ENCODE measurements at places on chromosomes 16 and 17.

DNA sequence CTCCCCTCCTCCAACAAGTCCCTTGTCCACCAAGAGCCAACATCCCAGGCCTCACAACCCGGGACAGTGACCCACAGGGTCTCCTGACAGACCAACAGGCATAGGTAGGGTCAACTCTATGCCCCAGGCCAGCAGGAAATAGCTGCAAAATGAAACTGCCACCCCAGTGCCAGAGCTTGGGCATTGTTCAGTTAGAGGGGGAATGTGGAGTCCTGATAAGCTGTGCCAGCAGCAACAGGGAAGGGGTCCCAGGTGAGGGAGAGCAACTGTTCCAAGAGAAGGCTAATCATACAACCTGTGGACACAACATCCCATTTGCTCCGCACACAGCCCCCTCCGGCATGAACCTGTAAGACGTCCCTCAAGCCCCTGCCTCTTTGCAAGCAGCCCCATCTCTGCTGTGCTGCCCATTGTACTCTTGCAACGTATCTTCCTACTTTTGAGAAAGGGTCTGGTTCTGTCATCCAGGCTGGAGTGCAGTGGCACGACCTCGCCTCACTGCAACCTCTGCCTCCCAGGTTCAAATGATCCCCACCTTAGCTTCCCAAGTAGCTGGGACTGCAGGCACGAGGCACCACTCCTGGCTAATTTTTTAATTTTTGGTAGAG is 17.2 kb downstream of the CTRB2 start:
- no peak for DNase-seq

- DNase-seq = no peak
These were observed 89.8 kb upstream of the XYLT1 start for GRCh38 chr16:17560548-17560947.

DNA sequence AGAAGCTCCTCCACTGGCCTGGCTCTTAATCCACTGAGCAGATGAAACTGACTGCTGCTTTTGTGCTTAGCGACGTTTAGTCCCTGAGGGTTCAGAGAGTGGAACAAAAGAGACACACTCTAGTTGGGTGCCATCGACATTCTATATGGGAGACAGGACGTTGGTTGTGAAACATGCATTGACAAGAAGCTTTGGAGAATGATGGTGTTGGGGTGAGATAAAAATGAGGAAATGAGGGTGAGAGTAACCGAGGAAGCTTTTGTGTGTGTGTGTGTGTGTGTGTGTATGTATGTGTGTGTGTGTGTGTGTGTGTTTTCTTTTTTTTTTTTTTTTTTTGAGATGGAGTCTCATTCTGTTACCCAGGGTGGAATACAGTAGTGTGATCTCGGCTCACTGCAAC is 89.5 kb downstream of the ABCC1 start:
- DNase-seq = no peak

DNA sequence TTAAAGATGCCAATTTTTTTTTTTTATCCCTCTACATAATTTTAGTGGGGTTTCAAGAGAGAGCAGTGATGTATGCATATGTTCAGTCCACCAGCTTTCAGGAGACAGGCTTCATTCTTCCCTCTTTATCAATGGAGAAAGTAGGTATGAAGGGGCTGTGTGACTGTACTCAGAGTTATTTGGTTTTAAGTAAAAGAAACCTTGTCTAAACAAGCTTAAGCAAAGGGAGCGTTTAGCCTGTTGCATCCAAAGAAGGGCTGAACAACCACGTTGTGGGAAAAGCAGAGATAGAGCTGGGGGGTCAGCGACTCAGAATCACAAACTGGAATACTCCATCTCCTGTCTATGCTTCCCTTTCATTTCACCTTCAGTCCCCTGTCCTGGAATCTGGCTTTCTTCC is 50.4 kb upstream of the HAS3 start:
- no peak for DNase-seq

GRCh38 chr17:58301504-58302150 is 20.9 kb upstream of the MPO start:
- no peak for DNase-seq

- no peak for DNase-seq
These were observed 28.0 kb downstream of the AP1G1 start for GRCh38 chr16:71780521-71781089.

- DNase-seq = no peak
These were observed 15.5 kb downstream of the CENPX start for GRCh38 chr17:82007228-82007494.

GRCh38 chr17:41799366-41799765 is 12.4 kb downstream of the P3H4 start:
- DNase-seq = no peak

DNA sequence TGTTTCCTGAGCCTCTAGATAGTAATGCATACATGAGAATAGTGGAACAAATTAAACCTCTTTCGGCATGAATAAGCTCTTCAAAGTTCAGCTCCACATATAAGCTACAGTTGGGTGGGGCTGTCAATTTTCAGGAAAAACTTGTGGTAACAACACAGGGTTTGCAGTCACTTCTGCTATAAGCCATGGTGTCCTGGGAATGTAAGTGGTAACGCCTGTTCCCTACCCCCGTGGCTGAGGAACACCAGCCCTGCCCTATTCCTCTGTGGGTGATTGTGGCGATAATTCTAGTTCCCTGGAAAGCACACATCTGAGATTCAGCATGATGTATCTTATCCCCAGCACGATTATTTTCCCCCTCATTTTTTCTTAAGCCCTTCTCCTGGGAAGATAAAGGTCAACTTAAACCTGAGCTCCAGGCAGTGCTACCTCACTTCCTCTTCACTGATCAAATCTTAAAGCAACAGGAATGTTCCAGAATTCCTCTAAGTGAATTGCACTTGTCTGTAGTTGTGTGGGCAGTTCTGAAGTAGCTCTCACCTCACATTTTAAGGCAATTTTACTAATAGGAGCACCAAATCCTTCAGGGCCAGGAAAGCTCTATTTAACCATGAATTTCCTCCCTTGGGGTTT is 500.7 kb upstream of the HSBP1 start:
- DNase-seq = no peak

DNA sequence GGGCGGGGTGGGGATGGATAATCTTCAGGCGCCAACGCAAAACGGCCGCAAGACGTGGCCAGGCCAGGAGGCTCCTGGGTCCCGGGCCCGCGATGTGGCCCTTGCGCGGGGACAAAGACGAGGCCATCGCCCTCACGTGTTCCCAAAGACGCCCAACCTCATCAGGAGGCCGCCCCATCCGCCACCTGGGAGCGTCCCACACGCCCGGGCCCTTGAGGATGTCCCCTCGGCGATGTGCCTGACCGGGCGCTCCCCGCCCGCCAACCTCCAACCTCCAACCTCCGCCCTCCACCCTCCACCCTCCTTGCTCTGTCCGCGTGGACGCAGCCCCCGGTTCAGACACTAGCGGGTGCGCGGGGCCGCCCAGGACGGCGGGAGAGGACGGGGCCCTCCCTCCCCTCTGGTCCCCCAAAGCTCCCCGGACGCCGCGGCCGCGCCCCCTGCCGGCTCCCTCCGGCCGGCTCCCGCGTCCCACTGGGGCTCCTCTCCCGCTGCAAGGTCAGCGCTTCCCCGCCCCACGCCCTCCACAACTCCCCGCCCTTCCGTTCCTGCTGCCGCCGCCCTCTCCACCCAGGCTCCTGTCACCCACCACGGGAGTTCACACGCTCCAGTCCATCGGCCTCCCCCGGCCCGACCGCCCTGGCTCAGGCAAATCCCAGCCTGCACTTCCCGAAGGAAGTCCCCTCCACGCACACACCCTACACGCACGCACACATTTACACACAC is 250.8 kb upstream of the RPL38 start:
- no peak for DNase-seq

GRCh38 chr17:1941272-1942065 is 83.7 kb downstream of the RTN4RL1 start:
- DNase-seq = no peak

- DNase-seq = no peak
These were observed 10.6 kb downstream of the GTF3C1 start for GRCh38 chr16:27539120-27539519.

GRCh38 chr17:79796763-79797491 is at the start of gene CBX8:
CBX8 (minus strand) TSS chr17:79797077; CDS start chr17:79796998, 79 bp downstream.
- peak; percentile 96 for DNase-seq

DNA sequence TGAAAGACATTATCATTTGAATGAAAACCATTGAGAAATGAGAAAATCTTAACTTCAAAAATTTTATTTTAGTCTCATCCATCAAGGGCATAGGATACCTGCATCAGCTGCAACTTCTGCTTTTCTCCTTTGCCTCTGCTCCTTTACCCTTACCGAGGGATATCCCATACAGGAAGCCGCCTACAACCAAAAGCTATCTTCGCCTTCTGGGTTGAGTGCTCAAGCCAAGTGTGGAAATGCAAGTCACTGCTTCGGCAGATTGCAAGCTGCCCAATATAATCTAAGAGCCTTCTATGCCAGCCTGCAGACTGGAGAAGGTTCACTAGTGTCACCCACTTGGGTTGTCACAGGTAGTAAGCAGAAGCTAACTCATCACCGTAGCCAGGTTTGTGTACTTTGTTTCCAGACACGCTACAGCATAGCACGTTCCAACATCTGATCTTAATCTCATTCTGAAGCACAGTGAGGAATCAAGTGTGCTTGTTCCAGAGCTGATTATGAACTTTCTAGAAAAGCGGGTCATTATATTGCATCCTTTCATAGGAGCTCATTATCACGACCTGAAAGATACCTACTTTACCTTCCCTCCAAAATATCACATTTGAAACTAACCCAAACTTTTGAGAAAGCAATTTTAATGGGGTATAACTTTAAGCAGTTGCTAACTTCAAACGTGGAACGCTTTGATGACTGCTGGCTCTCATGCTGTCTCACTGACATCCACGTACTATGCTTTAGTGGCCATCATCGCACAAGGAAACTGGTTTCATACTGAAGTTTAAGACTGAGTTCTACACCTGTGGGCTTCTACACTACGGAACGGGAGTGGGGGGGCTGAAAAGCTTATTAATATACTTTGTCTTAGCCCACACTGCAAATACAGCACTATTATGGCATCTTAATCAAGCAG is 8.0 kb upstream of the UNK start:
- DNase-seq = no peak

- DNase-seq = no peak
These were observed 319.1 kb downstream of the TOX3 start for GRCh38 chr16:52227851-52228250.

- DNase-seq = no peak
These were observed 23.7 kb downstream of the CLEC3A start for GRCh38 chr16:78045865-78046581.

- no peak for DNase-seq
These were observed 44.1 kb upstream of the GRIN2A start for GRCh38 chr16:10226141-10226986.

DNA sequence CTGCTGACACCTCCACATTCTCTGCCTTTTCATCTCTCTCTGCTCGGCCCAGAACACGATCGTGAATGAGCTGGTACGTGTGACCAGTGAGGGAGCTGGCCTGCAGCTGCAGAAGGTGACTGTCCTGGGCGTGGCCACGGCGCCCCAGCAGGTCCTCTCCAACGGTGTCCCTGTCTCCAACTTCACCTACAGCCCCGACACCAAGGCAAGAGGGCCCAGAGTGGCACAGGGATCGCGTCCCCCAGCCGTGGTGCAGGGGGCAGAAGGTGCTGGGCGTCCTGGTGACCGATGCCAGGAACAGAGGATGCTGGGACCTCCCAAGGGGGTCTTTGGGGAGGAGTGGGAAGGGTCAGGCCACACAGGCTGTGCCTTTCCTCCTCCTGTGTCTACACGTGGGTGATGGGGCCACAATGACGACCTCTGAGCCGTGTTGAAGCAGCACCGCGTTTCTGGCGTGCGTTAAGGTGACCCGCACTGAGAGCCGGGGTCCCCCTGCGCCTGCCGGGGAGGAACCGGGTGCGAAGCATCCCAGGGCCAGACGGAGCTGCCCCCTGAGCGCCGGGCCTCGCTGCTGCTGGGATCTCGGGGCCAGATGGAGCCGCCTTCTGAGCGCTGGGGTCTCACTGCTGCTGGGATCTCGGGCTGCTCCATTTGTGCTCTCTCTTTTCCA is 17.4 kb downstream of the GAA start:
- DNase-seq = no peak

DNA sequence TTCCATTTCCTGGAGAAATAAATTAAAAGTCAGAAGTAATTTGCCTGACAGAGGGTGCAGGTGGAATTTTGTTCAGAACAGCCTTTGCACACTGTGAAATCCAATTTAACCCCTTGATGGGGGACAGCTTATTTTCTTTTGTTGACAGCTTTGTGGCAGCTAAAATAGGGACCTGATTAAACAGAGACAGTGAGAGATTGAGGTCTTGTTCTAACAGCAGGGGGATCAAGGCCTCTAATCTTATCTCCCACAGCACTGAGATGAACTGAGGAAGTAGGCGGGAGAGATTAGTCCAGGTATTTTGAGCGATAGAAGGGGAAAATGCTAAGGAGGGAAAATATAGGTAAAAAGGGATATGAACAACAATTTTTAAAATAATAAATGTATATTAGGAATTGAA is 1491.4 kb upstream of the GOT2 start:
- no peak for DNase-seq

DNA sequence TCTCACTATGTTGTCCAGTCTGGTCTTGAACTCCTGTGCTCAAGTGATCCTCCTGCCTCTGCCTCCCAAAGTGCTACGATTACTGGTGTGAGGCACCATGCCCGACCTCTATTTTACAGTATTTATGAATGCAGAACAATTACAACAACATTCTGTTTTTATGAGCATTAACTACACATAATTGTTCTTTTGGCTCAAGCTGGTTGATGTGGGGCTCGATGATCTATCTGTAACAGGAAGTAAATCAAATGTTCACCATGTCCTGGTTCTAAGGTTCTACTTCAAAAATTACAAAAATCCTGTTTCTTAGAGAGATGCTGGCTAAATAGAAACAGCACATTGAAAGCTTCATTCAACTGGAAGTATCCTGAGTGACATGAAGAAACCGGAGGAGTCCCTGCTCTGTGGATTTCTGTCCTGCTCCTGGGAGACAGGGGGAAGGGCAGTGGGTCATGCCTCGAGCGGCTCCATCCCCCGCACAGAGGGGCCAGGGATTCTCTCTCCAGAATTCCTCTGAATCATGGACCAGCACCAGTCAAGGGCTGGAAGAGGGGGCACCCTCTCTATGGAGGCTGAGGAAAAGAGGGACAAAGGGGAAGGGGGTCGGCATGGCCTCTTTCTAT is 31.5 kb downstream of the FA2H start:
- DNase-seq = no peak

DNA sequence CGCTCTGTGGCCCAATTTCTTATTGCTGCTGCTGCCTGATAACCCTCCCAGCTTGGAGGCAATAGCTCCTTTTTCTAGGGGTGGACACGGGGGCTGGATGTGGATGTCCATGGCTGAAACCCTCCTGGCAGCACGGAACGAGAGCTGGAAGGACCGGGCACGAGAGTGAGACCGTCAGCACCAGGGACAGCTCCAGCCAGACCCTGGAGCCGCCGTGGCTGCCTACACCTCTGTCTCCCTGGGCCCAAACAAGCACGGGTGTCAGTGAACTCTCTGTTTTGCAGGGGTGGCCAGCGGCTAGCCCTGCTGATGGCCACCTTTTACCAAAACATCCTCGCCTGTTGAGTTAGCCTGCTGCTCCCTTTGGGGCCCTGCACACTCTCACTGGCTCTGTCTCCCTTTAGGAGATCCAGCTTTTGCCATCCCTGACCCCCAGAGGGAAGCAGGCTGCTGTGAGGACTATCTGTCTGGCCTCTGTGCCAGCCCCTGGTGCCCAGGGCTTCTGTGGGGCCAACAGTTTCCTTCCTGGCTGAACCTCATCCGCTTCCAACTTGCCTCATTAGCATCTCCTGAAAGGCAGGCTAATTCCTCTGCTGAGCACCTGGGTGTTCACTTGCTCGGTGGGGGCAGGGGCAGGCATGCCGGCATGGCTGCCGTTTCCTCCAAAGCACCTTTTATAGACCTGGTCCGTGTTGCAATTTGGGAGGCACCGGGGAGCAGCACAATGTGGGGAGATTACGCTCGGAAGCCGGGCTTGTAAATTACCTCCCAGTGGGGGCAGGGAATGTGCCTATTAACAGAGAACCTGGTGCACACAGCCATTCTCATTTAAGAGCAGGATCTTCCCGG is 118.1 kb downstream of the ENGASE start:
- no peak for DNase-seq
